Peyer's patch (tissue), 4 donors: ENCODE measurements at places on chromosomes 7 and 10. TPM values are rescaled to one million over a fixed set of nuclear protein-coding genes. Genes with fewer than 3 reads are reported as not detected.
A peak's percentile ranks its signal among the peaks of the same experiment; 100 is the strongest.

DNA sequence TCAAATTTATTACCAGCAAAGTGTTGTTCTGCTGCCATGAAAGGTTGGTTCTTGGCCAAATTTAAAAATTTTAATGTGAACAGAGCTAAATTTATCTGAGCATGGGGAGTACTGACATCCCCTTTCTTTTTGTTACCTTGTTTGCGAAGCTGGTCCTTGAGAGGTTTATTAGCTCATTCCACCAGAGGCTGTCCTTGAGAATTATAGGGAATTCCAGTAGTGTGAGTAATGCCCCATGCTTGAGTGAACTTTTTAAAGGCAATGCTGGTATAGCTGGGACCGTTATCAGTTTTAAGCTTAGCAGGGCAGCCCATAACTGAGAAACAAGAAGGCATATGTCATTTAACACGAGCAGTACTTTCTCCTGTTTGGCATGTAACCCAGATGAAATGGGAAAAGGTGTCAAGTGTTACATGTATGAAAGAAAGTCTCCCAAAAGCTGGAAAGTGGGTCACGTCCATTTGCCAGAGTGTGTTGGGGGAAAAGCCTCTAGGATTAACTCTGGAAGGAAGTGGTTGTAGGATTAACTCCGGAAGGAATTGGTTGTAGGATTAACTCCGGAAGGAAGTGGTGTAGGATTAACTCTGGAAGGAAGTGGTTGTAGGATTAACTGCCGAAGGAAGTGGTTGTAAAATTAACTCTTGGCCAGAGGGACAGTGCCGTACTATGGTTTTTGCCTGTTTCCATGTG, 37.3 kb upstream of the AKR1C2 start:
- H3K4me3 ChIP-seq = peak overlapping the region; percentile 27
- H3K27me3 ChIP-seq = no peaks in the 10 kb centered on the region
- no peak overlapping the region for H3K27ac ChIP-seq
- H3K4me1 ChIP-seq = no peaks in the 10 kb centered on the region
- no peaks in the 10 kb centered on the region for H3K36me3 ChIP-seq

OPN1SW gene
- not detected for total RNA-seq

SLC26A5 gene
- not detected for total RNA-seq

DNA sequence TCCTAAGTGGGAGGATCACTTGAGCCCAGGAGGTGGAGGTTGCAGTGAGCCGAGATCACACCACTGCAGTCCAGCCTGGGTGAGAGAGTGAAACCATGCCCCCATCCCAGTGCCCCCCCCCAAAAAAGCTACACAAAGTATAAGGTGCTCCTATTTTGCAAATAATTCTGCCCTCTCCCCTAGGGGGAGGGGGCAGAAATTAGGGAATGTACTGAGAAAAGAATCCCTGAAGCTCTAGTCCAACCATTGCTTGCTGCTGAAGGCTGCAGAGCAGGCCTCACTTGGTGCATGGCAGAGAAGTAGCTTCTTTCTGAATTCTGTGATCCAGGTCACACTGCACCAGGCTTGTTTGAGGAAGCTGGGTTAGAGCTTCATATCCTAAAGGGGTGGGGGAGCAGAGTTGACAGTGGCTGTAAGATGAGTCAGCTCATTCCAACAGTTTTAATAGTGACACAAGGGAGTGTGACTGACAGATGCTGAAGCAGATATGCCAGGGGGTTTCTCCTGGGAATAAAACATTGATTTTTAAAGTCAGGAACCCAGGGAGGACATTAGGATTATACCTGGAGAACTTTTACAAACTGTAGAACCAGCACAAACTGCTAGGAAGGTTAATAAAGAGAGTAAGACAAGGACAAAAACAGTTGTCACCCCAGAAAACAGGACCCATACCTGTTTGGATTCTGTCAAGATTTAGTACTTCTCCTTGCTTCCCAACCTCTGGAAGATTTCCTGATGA, 32.8 kb upstream of the STRIP2 start:
- H3K36me3 ChIP-seq = no peaks in the 10 kb centered on the region
- H3K4me3 ChIP-seq = no peak overlapping the region
- no peak for DNase-seq
- no peak overlapping the region for H3K27ac ChIP-seq

GRCh38 chr10:69684020-69684980, 54.3 kb downstream of the FAM241B start:
- no peaks in the 10 kb centered on the region for H3K4me1 ChIP-seq
- H3K36me3 ChIP-seq = no peaks in the 10 kb centered on the region
- H3K4me3 ChIP-seq = peak overlapping the region; percentile 30
- no peaks in the 10 kb centered on the region for H3K27me3 ChIP-seq
- DNase-seq = peak; percentile 91

KLF14 gene
- not detected for total RNA-seq

SORBS1 gene
- 50.3 TPM for total RNA-seq

GRCh38 chr10:11336722-11337162, 274.7 kb downstream of the USP6NL start:
- no peak overlapping the region for H3K27ac ChIP-seq
- no peaks in the 10 kb centered on the region for H3K36me3 ChIP-seq

DNA sequence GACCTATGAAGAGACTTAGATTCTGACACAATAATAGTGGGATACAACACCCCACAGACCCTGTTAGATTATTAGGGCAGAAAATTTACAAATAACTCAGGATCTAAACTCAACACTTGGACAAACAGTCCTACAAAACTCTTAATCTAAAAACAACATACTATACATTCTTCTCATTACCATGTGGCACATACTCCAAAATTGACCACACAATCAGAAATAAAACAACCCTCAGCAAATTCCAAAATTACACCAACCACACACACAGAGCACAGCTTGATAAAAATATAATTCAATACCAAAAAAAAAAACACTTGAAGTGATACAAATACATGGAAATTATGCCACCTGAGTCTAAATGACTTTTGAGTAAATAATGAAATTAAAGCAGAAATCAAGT, 7.8 kb downstream of the ZNF680 start:
- H3K4me3 ChIP-seq = no peak overlapping the region
- no peak for DNase-seq
- no peaks in the 10 kb centered on the region for H3K36me3 ChIP-seq

DNA sequence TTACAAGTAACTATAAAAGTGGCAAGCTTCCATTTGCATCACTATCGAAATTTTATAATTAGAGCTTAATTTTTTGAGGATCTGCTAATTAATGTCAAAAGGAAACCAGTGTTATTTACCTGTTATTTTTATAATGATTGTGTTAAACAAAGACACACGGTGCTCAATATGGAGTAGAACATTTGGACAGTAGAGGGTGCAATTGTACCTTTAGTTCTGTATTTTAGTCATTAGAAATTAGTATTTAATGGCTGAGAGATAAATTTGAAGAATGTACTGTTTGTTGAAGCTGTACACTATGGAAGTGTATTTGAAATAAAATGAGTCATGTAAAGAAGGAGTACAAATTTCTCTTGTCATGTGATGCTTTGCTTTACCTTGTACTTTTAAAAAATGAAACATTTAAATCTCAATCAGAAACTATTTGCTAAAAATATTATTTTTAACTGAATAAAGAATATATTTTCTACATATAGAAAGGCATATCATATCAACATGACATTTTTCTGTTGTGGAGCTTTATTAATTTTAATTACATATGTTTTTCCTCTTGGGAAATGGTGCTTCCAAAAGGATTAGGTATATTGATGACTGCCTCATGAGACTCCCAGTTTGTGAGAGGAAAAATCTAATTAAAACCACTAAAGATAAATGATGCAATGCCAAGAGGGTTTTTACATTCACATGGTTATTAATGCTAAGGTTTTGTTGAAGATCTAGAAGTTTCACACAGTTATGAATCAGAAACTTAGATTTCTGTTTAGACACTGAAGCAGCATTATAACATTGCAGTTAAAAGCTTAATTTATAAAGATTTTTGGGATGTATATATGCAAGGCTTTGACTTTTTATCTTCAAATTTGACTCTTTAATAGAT, 10.4 kb upstream of the PRKG1 start:
- H3K27me3 ChIP-seq = no peaks in the 10 kb centered on the region
- DNase-seq = no peak
- no peaks in the 10 kb centered on the region for H3K36me3 ChIP-seq
- no peaks in the 10 kb centered on the region for H3K4me1 ChIP-seq
- no peak overlapping the region for H3K27ac ChIP-seq
- no peak overlapping the region for H3K4me3 ChIP-seq

NUTM2E gene
- not detected for total RNA-seq

GNAT3 gene
- 1.5 TPM for total RNA-seq

GRCh38 chr10:26574783-26575182, 122.7 kb upstream of the PDSS1 start:
- DNase-seq = peak; percentile 41
- no peaks in the 10 kb centered on the region for H3K36me3 ChIP-seq
- no peak overlapping the region for H3K4me3 ChIP-seq
- no peaks in the 10 kb centered on the region for H3K27me3 ChIP-seq
- no peak overlapping the region for H3K27ac ChIP-seq
- H3K4me1 ChIP-seq = no peaks in the 10 kb centered on the region

DNA sequence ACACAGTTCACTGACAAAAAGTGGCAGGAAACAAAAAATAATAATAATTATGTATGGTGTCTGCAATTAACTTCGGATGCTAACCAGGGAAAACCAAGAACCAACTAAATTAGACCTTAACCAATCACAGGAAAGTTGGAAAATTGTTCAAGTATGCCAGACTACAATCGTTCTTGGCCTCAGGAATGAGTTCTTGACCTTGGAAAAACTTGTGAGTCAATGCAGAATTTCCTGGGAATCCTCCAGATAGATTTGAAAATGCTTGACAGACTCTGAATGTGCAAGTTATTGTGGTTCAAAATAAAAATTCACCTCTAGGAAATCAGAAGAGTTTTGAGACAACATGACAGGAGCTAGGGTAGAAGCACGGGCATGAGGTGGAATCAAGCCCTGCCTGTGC, 171.5 kb downstream of the C7orf25 start:
- no peak overlapping the region for H3K27ac ChIP-seq
- DNase-seq = no peak
- no peaks in the 10 kb centered on the region for H3K27me3 ChIP-seq
- no peaks in the 10 kb centered on the region for H3K36me3 ChIP-seq
- H3K4me1 ChIP-seq = no peaks in the 10 kb centered on the region
- H3K4me3 ChIP-seq = no peak overlapping the region

- H3K27me3 ChIP-seq = no peaks in the 10 kb centered on the region
- no peaks in the 10 kb centered on the region for H3K4me1 ChIP-seq
- no peaks in the 10 kb centered on the region for H3K36me3 ChIP-seq
- H3K4me3 ChIP-seq = no peak overlapping the region
Observed at GRCh38 chr10:11442001-11442773, 169.3 kb downstream of the USP6NL start.

SPDYE2 gene
- not detected for total RNA-seq

GRCh38 chr7:81534996-81535395, 234.9 kb downstream of the HGF start:
- no peak for DNase-seq
- H3K27ac ChIP-seq = no peak overlapping the region
- H3K4me1 ChIP-seq = no peaks in the 10 kb centered on the region
- no peaks in the 10 kb centered on the region for H3K27me3 ChIP-seq
- no peaks in the 10 kb centered on the region for H3K36me3 ChIP-seq

CYTH3 gene
- 70.7 TPM for total RNA-seq

MAGI2 gene
- 3.2 TPM for total RNA-seq

DNA sequence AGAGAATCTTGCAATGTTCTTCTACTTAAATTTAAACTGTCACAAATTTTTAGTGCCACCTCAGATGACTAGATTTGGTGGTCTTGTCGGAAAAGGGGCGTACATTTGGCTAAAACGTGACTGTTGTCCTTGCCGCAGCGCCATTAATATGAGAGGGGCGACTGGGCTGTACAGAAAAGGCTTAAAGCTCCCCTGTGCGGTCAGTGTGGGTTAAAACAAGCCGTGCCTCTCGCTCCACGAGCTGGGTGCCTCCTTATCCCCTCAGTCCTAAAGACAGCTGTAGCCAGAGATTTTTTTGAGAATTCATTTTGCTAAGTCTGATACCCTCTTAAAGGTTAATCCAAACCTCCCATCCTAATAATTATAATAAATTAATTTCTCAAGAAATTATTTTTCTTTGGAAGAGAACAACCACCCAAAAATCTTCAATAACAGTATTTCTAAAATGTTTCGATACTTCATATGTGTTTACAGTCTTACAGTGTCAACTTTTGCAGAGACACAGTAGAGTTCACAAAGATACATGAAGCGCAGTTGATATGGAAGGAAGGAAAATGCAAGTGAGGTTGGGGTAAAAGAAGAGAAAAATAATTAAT, 68.6 kb downstream of the C7orf25 start:
- H3K4me3 ChIP-seq = no peak overlapping the region
- no peak overlapping the region for H3K27ac ChIP-seq
- no peaks in the 10 kb centered on the region for H3K4me1 ChIP-seq
- H3K36me3 ChIP-seq = no peaks in the 10 kb centered on the region
- DNase-seq = peak; percentile 48
- H3K27me3 ChIP-seq = no peaks in the 10 kb centered on the region

GRCh38 chr10:49748006-49748405, 14.1 kb downstream of the OGDHL start:
- H3K4me1 ChIP-seq = no peaks in the 10 kb centered on the region
- no peaks in the 10 kb centered on the region for H3K27me3 ChIP-seq
- no peak overlapping the region for H3K27ac ChIP-seq
- no peak for DNase-seq

DNA sequence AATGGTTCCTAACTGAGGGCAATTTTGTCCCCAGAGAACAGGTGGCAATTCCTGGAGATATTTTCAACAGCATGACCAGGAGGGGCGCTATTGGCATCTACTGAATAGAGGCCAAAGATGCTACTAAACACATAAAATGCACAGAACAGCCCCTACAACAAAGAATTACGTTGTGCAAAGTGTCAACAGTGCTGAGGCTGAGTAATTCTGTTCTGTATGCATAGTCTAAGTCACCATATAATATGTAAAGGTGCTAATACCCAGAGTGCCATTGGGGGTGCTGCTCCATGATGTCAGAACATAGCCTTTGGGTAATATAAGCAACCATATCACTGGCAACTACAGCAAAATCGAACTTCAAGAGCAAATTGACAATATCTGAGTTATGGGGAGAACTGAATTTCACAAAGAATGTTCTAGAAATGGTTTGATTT, 213.3 kb upstream of the PHYHIPL start:
- H3K36me3 ChIP-seq = no peaks in the 10 kb centered on the region
- no peak for DNase-seq
- no peaks in the 10 kb centered on the region for H3K27me3 ChIP-seq
- H3K27ac ChIP-seq = no peak overlapping the region
- H3K4me1 ChIP-seq = no peaks in the 10 kb centered on the region
- H3K4me3 ChIP-seq = no peak overlapping the region

RAPGEF5 gene
- 111 TPM for total RNA-seq

DNA sequence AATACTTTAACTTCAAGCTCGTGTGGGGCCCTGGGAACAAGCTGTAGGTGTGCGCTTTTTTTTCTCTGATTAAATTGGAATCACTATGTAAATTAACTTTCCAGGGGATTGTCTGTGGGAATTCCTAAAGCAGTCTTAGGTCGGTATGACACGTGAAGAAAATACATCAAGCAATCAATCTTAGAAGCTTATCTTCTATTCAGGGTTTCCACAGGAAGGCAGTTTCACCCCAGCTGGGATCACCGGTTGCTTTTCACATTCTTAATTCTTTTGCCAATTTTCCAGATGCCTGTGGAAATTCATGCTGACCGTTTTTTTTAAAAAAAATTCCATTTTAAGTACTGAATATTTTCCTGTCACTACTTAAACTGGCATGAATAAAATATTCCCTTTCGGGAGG, 41.9 kb downstream of the CAMK1D start:
- H3K36me3 ChIP-seq = no peaks in the 10 kb centered on the region
- no peak overlapping the region for H3K27ac ChIP-seq
- no peaks in the 10 kb centered on the region for H3K4me1 ChIP-seq
- H3K27me3 ChIP-seq = no peaks in the 10 kb centered on the region
- DNase-seq = no peak
- no peak overlapping the region for H3K4me3 ChIP-seq
